Purkinje cell (primary cell): ENCODE measurements at places on chromosomes 12 and 14. TPM values are rescaled to one million over a fixed set of nuclear protein-coding genes. Genes with fewer than 3 reads are reported as not detected.

PIWIL1 gene
- not detected in 2 replicates for polyA plus RNA-seq

KLHDC1 gene
- 16.5 and 28.7 TPM in 2 replicates for polyA plus RNA-seq

TAS2R30 gene
- 0.32 and 0.52 TPM in 2 replicates for polyA plus RNA-seq

SPSB2 gene
- polyA plus RNA-seq, result 0.55 TPM in 1 of 2 replicates, not detected in the other

PLBD1 gene
- polyA plus RNA-seq, result 0.98 TPM in 1 of 2 replicates, not detected in the other

IFNG-AS1 gene
- not detected in 2 replicates for polyA plus RNA-seq

POC1B gene
- polyA plus RNA-seq, result 5.1 and 9.4 TPM in 2 replicates

DHH gene
- polyA plus RNA-seq, result 0.24 and 0.94 TPM in 2 replicates

RAPGEF3 gene
- 0.04 and 1.0 TPM in 2 replicates for polyA plus RNA-seq

KRT85 gene
- polyA plus RNA-seq, result not detected in 2 replicates

SEL1L gene
- polyA plus RNA-seq, result 501 and 642 TPM in 2 replicates

CD163L1 gene
- polyA plus RNA-seq, result 0.63 TPM in 1 of 2 replicates, not detected in the other

HOXC6 gene
- polyA plus RNA-seq, result not detected in 2 replicates

LTBP2 gene
- polyA plus RNA-seq, result 0.46 and 0.65 TPM in 2 replicates

SAMD15 gene
- polyA plus RNA-seq, result 37.4 and 37.8 TPM in 2 replicates

MYH7 gene
- not detected in 2 replicates for polyA plus RNA-seq

FBXO21 gene
- 26.2 and 26.7 TPM in 2 replicates for polyA plus RNA-seq

LRP1-AS gene
- not detected in 2 replicates for polyA plus RNA-seq

SLC25A47 gene
- polyA plus RNA-seq, result not detected in 2 replicates

DYRK4 gene
- polyA plus RNA-seq, result 5.5 and 19.3 TPM in 2 replicates
